ENCODE measurements at places on chromosomes 5 and 9.

DNA sequence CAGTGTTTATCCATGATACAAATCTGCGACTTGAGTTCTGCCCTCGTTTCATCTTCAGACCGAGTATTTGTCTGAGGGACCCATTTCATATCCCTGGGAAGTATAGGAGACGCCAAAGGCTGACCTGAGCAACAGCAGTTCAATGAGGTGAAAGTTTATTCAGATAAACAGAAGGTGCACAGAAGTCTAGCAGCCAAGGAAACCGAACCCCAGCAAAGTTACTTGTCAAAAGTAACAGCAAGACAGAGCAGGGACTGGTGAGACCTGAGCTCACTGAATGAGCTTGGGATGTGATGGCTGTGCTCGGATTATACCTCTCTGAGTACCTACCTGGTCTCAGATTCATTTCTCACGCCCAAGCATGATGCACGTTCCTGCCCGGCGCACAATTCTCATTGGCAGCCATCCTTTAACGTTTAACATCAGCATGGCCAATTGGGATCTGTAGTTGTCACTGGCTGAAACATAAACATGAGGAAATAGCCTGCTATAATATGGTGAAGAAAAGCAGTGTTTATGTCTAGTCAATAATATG, 599 bp downstream of the LYRM7 start:
- DNase-seq: no peak

DNA sequence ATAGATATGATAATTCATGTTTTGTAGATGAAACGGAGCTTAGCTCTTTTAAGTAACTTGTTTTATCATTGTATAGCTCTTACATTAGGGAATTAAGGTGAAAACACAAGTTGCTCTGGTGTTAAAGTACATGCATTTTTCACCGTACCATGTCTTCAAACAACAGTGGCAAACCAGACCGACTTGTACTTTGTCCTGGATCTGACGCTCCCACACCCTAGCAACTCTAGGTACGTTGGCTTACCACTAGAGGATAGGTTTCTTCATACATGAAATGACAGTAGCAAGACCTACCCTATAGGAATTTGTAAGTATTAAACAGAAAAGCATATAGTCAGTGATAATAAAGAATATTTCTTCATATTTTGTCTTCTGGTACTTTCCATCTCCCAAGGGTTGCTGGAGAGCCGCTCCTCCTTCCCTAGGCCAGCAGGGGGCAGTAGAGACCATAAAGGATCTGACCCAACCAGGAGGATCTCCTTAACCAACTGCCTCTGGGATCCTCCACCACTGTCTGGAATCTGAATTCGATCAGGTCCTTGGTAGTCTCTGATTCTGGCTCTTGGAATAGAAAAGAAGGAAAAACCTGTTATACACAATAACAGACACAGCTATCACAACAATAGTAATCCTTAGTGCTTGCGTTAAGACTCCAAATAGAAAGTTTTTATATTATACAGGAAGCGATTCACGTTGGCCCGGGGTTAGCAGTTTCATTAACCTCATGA, 136.7 kb downstream of the CAVIN4 start:
- DNase-seq: no peak

DNA sequence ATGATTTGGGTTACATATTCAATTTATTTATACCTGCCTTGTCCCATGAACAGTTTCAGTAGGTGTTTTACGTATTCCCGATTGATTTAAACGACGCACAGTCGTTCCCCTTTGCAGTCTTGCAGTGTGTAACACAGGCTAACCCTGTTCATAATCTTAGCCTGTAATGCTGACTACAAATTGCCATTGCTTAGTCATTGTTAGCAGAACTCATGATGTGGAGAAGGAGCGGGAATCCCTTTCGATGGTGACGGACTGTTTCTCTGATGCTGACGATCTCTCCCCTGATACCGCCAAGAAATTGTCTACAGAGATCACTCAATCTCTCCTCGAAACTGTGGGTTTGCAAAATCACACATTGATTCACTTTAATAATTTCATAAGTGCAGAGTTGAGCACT, 93.2 kb downstream of the MRPL36 start:
- DNase-seq: no peak

- no peak for DNase-seq
Observed at GRCh38 chr9:93287189-93287552, 103.2 kb downstream of the WNK2 start.

GRCh38 chr5:67350618-67351201, 154.1 kb upstream of the CD180 start:
- DNase-seq: no peak

GRCh38 chr5:152061095-152061494, 136.4 kb upstream of the GLRA1 start:
- DNase-seq: no peak

DNA sequence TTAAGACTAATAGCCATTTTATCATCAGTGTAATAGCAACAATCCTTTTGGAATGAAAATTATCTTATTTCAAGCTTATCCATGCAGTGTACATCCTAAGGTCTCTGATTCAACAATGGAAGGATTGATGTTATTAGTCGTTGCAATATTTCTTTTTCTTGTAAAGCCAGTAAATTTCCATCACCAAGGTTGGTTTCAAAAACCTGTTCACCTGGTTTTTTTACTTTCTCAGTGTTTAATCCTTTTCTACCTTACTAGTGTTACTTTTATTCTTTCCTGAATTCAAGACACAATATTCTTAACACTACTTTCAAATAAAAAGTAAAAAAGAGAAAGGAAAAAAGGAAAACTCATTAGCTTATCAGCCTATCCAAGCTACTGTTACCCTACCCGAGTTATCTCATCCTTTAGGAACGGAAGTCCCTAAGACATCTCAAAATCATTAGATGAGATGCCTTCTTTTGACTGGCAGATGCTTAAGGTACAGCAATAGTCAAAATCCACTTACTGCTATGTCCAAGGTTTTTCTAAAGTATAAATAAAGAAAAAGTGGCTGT, 5.4 kb downstream of the ZFR start:
- DNase-seq: no peak

DNA sequence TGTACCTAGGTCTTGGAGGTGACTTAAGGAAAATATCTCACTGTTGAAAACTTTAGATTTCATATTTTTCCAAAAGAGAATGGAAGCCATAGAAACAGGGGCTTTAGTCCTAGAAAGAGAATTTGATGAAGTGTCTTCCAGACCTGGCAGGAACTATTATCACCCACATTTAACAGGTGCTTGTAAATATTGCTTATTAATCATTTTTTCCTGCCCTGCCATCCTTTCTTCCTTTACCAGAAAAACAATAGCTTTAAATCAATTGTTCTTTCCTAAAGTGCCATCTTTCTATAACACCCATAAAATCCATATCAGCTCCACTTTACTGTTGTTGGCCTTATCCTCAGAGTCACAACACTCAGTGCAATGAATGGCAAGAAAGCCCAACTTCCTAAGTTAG, 350.9 kb downstream of the YTHDC2 start:
- DNase-seq: no peak

DNA sequence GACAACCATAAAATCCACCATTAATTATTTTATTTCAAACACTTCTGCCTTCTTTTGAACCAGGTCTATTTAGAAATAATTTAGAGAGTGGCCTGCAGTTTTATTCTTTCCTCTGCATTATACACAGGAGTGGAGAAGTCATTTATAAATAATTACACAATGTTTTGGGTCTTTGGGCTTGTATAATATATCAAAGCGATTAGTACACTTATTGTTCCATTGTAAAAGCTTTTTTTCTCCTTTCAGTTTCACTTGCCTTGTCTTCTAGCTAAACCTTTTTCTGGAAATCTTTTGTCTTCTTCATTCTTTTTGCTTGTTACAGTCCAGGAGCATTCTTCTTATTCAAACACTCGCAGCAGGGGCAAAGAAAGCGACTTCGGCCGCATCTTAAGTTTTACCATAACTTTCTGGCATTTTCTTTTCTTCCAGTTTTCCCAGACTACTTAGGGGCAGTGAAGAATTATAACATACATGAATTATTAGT, 7.3 kb upstream of the NEUROG1 start:
- DNase-seq: no peak

GRCh38 chr5:95280401-95281095, 4.3 kb downstream of the MCTP1 start:
- DNase-seq: no peak

GRCh38 chr5:104178829-104179456, 616.4 kb upstream of the NUDT12 start:
- no peak for DNase-seq

GRCh38 chr5:151202381-151203139, 21.3 kb downstream of the CCDC69 start:
- no peak for DNase-seq

- DNase-seq: no peak
Observed at GRCh38 chr9:68778635-68779034, 73.6 kb downstream of the PIP5K1B start.

DNA sequence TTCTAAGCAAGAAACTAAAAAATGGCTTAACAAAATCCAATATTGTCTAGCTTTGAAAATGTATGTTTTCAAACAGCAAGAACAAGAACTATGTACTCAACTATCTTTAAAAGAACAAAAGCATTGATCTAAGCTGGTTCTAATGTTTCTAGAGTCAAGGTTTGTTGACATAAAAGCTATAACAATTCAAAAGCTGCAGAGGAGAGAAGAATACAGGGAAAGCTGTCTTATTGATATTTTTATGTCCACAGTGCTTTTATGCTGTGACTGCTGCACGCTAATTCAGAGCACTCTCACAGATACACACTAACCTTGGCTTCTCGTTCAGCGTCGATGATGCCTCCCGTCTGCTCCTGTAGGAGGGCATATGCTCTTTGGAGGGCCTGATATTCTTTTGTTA, 129.5 kb upstream of the DPYSL3 start:
- no peak for DNase-seq

GRCh38 chr9:129166623-129167557, 11.2 kb downstream of the IER5L start:
- DNase-seq: no peak

GRCh38 chr9:105389796-105390195, 58.0 kb upstream of the FSD1L start:
- DNase-seq: no peak

GRCh38 chr9:114372921-114373448, 14.8 kb downstream of the AKNA start:
- DNase-seq: peak; percentile 62

GRCh38 chr5:129904667-129905472, 605 bp downstream of the CHSY3 start:
- DNase-seq: no peak

DNA sequence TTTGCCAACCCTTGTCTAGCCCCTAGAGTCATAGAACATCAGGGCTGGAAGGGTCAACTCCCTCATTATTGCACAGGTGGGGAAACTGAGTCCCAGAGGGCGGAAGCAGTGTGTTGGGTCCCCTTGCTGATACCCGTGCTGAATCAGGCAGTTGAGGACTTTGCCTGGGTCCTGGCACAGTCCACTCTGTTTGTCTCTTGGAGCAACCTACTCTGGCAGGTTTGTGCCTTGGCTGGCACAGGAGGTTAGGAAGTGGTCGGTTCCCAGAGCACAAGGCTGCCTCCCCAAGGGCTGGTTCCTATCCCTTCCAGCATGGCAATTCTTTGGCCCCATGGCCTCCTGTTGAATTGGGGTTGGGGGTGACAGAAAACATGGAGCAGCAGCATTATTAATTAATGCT, 94.5 kb upstream of the SHB start:
- DNase-seq: no peak

DNA sequence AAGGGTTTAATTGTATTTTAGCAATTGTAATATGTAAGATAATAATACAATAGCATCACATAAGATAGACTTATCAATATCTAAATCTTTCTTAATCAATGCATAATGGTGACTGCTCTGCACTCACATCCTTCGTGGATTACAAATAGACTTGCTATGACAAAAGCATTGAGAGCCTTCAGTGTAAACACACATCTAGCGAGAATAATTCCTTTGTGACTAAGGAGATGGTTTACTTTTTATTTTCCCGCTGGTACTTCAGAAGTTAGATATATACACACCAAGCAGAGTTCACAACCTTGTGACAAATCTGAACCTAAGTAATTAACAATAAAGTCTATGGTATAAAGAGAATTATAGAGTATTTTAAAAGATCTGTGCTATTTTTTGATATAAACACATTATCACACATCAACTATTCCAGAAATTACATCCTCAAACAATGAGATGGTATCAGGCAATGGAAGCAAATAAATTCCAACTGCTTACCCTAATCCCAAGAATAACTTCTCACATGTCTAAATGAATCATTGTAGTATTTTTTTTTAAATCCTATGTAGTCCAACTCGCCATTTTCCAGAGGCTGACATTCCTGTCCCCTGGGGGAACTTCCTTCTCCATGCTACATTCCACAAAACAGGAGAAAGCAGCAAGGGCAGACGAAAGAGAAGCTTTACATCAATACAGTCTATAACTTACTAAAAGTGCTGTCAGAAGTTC, 51.2 kb downstream of the MAPKAP1 start:
- no peak for DNase-seq

DNA sequence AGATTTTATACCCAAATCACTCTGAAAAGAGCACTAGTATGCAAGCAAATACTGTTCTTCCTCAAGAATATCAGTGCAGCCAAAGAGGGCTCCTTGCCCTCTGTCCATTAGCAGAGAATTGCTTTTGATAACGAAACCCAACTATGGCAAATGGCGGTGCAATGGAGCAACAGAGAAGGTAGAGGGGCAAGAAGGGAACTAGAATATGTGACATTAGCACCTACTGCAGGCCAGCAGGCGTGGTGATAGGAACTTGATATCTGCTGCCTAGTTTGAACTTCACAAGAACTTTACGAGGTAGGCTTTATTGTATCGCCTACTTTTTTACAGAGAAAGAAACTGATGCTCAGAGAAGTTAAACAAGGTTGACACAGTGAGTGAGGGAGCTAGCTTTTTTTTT, 66.1 kb downstream of the APBA1 start:
- no peak for DNase-seq

DNA sequence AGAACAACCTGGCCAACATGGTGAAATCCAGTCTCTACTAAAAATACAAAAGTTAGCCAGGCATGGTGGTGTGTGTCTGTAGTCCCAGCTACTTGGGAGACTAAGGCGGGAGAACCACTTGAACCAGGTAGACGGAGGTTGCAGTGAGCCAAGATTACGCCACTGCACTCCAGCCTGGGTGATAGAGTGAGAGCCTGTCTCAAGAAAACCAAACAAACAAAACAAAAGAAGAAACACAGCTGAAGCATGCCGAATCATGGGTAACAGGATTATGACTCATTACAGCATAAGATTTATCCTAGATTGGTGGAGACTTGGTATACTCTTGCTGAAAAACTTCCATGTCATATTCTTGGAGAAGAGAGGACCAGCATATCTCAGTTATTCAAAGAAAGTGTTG, 236.7 kb upstream of the CCNH start:
- DNase-seq: no peak

DNA sequence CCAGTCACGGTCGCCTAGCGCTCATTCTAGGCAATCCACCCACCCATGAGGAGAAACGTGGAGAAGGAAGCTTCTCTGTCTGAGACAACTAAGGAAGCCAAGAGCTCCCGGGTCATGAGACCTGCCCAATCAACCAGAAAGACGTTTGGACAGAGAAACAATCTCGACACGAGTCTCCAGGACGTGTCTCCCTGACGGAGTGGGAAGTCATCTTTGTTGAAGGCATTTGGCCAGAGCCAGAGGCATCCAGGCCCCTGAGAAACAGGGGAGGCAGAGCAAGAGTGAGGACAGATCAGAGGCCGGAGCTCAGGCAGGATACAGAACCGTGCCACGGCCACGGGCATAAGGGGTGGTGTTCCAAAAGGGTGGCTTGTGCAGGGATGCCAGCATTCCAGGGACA, 479.0 kb downstream of the SPATA31A7 start:
- no peak for DNase-seq

- DNase-seq: no peak
Observed at GRCh38 chr9:100083448-100084127, 15.2 kb downstream of the ERP44 start.

- no peak for DNase-seq
Observed at GRCh38 chr5:16856531-16856930, 79.6 kb downstream of the MYO10 start.

GRCh38 chr5:10671041-10672008, 89.7 kb downstream of the DAP start:
- no peak for DNase-seq

All from stimulated activated CD8-positive, alpha-beta memory T cell treated with anti-CD3 and anti-CD28 coated beads, Interleukin-7, amount 100 ng/mL, for 1 hour (primary cell).